ENCODE measurements at places on chromosomes 2 and 18.

DNA sequence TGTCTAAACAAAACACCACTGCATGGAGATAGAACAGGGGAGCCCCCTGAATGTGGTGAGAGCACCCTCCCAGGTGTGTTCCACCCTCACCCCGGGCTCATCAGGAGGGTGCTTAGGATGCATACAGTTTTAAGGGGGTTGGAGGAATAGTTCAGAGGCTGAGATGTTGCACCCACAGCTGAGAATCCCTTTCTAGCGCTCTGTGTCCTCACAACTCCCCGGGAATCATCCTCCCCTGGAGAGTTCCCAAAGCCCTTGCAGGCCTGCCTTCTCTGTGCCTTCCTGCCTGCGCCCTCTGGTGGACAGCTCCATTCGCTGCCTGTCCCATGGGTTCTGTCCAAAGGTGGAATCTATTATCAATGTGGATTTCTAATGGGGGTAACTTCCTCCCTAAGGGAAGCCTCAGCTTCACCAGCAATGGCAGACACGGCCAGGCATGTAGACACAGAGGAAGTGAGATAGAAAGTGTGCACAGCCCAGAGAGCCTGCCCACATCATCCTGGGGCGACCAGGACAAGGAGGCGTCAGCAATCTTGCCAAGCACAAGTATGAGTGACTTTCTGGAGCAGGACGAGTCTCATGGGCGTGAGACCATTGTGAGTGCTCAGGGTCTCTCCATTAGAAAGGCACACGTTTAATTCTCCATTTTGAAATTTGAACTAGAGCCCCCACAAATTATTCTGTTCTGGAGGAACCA, 1.2 kb upstream of the UGT1A5 start:
- DNase-seq: peak; percentile 25

DNA sequence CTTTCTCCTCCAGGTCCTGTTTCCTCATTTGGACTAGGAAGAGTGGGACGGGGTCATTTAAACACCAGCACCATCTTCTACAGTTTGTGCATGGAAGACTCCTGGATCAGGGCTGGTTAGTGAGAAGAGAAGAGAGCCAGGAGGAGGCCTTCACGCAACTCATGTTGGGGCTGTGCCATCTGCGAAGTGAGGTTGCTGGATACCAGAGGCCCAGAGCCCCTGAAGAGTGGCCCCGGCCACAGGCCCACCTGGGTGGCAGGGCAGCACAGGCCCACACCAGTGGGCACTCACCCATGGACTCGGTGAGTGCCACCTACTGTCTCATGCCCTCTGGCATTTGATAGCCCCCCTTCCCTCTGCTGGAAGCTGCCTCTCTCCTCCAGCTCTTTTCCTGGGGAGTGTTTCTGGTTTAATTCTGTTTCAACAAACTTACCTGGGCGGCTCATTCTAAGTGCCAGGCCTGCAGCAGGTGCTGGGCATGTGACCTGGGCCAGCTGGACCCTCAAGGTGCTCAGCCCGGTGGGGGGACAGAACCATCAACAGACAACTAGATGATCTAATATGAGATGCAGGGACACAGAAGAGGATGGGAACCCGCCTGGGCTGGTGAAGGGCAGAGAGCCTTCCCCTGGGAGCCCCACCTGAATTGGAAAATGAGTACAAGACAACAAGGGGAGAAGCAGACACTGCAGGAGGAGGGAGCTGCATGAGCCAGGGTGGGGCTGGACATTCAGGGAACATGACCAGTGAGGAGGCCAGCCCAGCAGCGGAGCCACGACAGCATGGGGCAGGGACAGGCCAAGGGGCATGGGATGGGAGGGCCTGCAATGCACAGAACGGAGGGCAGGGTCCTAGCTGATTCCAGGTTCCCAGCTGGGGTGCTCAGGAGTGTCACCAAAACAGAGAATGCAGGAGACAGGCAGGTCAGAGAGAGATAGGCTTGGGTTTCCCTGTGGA, 70.6 kb downstream of the MARCO start:
- no peak for DNase-seq

- DNase-seq: no peak
These were observed 45.1 kb downstream of the LBH start for GRCh38 chr2:30276455-30276911.

DNA sequence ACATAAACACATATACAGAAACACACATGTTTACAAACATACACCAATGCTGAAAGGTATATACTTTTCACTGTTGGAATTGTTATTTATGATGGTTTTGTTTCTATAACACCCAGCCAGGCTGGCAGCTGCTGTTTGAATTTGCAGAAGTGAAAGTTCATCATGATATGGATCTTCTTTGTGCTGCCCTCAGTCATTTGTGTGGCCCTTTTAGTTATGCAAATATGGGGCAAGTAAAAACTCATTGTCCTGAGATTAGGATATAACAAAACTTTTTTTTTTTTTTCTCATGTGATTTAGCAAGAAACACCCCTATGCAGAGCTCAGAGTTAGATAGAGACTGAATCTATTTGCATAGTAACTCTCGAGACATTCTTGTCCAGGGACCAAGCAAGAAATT, 714.1 kb downstream of the KCNJ3 start:
- no peak for DNase-seq

- no peak for DNase-seq
These were observed 29.1 kb downstream of the DRC1 start for GRCh38 chr2:26430826-26431225.

All from SHP77 treated with DMSO at 0.1 percent for 48 hours (cell line).